Glomerular endothelial cell (primary cell): ENCODE measurements at places on chromosomes 2 and 18. TPM values are rescaled to one million over a fixed set of nuclear protein-coding genes. Genes with fewer than 3 reads are reported as not detected.
A peak's percentile ranks its signal among the peaks of the same experiment; 100 is the strongest.

Gene RUFY4
- not detected in 2 replicates for total RNA-seq

Gene TCF4
- 162 and 344 TPM in 2 replicates for total RNA-seq

Gene GKN1
- not detected in 2 replicates for total RNA-seq

Gene TUBA3E
- not detected in 2 replicates for total RNA-seq

Gene C1GALT1C1L
- total RNA-seq, result 0.47 TPM in 1 of 2 replicates, not detected in the other

Gene SERPINB12
- total RNA-seq, result not detected in 2 replicates

Gene ITPRIPL1
- 2.0 and 3.0 TPM in 2 replicates for total RNA-seq

Gene NTSR2
- not detected in 2 replicates for total RNA-seq

Gene SLC39A6
- 21.0 and 25.3 TPM in 2 replicates for total RNA-seq

Gene RASGRP3
- 90.3 and 117 TPM in 2 replicates for total RNA-seq

Gene NRP2
- 498 and 533 TPM in 2 replicates for total RNA-seq

Gene ZNF396
- total RNA-seq, result 0.23 and 0.53 TPM in 2 replicates

Gene CRYGD
- not detected in 2 replicates for total RNA-seq

DNA sequence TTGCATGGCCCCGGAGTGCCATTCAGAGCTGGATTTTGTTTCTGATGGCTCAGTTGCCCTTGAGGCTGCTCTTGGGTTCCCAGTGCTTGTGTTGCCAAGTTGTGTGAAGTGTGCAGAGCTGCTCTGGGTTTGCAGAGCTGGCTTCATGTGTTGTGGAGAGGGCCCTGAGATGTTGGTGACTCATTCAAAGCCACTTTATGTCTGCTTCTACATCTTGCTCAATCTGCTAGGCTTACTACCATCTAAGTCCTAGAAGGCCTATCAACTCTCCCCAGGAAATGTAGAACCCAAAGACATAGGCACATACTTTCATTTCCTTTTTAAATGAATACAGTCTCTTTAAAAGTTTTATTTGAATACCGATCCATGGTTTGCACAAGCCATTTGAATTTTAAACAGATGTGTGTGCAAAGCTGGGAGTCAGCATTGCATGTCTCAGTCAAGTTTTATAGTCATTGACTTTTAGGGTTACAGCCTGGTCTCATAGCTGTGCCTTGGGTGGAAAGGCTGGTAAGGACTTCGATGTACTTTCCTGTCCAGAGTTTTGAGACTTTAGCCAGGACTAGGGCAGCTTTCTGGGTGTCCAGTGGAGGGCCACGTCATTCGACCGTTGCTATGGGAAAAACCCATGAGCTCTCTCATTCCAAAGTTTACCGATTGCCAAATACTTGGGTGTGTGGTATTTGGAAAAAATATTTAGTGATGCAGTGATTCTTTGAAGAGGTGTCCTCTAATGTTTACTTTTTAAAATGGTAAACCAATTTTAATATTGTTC is 105.0 kb downstream of the LTBP1 start:
- DNase-seq, result no peak

GRCh38 chr2:72108121-72108520 is 39.5 kb downstream of the CYP26B1 start:
- no peak for DNase-seq

DNA sequence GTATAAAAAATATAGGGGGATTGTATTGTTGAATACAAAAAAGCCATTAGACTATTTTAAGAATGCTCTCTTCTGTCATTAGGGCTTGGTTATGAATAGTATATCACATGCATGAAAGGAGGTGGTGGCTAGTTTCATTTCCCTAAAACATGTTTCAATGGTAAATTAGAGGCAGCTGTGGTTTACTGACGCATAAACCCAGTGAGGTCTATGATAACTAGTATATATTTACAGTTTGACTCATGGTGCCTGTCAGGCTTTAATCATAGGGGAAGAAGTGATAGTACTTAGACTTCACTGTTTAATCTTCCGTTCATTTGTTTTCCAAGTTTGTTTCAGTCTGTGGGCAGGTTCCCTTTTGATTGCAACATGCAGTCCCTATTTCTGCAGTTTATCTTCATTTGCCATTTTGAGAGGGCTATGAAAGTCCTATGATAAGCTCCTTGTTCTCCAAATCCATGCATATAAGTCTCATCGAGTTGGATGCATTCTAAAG is 55.1 kb upstream of the MAP4K3 start:
- no peak for DNase-seq

- DNase-seq, result no peak
Measured at GRCh38 chr2:15299904-15300520, 261.1 kb downstream of the NBAS start.

DNA sequence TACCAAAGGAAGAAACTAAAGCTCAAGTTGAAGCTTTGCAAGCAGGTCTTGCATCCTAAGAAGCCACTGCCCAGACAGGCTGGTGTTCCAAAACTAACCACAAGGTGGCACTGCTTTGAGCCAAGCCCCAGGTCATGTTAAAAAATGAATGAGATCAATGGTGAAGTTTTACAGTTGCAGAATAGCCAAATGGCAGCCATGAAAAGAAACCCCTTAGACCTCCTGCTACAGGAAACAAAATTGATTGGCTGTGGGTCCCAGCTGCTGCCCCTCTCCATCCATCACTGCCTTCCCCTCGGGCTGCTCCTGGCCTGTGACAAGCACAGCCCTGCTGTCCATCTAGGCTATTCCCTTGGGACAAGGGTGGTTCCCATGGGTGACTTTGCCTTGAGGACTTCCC is 20.7 kb upstream of the MREG start:
- DNase-seq, result peak; percentile 68

- no peak for DNase-seq
Measured at GRCh38 chr18:63192885-63193349, 126.7 kb downstream of the BCL2 start.

DNA sequence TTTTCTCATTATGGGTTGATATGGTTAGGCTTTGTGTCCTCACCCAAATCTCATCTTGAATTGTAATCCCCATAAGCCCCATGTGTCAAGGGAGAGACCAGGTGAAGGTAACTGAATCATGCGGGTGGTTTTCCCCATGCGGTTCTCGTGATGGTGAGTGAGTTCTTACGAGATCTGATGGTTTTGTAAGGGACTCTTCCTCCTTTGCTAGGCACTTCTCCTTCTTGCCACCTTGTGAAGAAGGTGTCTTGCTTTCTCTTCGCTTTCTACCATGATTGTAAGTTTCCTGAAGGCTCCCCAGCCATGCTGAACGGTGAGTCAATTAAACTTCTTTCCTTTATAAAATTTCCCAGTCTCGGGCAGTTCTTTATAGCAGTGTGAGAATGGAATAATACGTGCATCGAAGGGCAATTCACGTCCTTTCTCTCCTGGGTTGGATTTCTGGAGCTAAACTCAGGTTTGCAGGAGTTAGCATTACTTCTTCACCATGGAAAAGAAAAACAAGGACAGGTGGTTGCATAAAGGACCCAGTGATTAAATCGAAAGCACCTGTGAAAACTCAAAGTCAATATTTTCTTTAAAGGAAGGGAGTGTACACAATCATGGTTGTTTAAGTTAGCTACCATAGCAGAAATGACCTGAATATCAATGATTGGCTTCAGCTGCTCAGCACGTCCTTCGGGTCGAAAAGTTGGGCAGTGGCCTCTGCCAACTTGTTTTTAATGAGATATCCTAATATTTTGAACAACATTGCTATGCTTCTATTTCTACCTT is 54.1 kb downstream of the CDC42EP3 start:
- DNase-seq, result no peak

- no peak for DNase-seq
Measured at GRCh38 chr2:6832596-6833299, 33.0 kb downstream of the CMPK2 start.

DNA sequence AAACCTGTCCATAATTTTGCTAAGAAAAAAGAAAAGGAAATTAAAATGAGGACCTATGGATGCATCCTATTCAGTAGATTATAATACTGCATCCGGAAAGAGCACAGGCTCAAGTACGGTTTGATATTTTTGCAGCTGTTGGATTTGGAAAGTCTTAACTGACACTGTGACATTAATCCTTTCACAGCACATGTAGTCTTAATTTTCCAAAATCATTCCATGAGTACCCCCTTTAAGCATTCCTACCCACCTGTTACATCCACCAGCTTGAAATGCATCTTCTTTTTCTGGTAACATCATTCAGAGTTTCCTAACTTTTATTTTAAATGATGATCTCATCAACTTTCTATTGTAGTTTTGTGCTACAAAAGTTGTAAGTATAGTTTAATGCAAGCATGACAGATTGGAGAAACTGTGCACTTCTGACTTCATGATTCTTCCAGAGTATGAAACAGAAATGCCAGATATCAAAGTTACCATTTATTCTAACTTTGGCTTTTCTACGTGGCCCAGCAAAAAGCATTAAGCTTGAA is 113.5 kb downstream of the ESCO1 start:
- DNase-seq, result no peak

GRCh38 chr2:103183061-103183460 is 421.2 kb downstream of the TMEM182 start:
- no peak for DNase-seq

- no peak for DNase-seq
Measured at GRCh38 chr2:174957050-174957449, 48.1 kb downstream of the CHN1 start.

GRCh38 chr18:10376731-10377130 is 77.7 kb upstream of the APCDD1 start:
- no peak for DNase-seq

DNA sequence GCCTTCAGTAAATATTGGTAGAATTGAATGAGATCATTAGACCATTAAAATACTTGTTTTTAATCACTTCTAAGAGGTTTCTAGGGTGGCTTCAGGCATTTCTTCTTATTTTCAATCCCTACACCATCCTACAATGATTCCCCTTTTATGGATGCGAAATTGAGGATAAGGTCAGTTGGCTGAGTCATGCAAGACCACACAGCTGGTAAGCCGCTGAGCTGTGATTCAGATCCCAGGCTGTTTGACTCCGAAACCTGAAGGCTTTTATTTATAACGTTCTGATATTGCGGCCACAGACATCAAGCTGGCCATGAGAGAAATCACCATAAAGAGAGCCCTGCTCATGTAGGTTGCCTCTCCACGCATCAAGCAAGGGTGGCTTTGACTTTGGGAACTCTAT is 133.4 kb downstream of the VAPA start:
- no peak for DNase-seq

GRCh38 chr2:150335596-150335995 is 151.9 kb downstream of the RND3 start:
- no peak for DNase-seq

DNA sequence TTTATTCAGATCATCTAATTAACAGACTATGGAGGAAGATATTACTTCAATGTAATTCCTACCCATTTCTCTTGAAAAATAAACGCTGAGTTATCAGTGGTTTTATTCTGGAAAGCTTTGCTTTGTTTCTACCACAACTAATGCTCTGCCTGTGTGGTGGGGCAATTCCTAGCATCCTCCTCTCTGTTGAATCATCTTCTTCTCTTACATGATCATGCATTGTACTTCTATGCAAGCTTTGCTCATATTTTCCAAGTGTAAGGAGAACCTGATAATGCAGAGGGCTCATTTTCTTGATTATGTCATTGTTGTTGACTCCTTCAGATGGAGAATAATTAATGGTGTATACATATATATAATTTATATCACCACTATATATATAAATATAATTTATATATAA is 46.7 kb downstream of the CCDC195 start:
- DNase-seq, result no peak

DNA sequence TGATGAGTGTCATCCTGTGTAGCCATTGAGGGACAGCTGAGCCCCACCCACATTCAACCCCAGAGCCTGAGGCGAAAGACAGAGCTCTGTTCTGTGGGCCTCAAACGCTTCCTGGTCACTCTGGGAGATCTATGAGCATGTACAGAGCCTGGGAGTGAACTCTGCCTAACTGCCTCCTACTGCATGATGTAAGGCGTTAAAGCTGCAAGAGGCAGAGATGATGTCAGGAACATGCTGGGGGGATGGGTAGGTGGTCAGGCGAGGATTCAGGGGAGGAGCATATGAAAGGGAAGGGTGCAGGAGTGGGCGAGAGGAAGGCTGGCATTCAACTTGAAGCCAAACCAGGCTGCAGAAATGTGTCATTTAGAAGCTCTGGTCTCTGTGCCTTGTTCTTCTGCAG is 181.0 kb downstream of the TFCP2L1 start:
- no peak for DNase-seq

GRCh38 chr2:220959391-220959802 is 612.7 kb downstream of the EPHA4 start:
- no peak for DNase-seq

- no peak for DNase-seq
Measured at GRCh38 chr2:64988420-64989125, 626 bp upstream of the SLC1A4 start.

DNA sequence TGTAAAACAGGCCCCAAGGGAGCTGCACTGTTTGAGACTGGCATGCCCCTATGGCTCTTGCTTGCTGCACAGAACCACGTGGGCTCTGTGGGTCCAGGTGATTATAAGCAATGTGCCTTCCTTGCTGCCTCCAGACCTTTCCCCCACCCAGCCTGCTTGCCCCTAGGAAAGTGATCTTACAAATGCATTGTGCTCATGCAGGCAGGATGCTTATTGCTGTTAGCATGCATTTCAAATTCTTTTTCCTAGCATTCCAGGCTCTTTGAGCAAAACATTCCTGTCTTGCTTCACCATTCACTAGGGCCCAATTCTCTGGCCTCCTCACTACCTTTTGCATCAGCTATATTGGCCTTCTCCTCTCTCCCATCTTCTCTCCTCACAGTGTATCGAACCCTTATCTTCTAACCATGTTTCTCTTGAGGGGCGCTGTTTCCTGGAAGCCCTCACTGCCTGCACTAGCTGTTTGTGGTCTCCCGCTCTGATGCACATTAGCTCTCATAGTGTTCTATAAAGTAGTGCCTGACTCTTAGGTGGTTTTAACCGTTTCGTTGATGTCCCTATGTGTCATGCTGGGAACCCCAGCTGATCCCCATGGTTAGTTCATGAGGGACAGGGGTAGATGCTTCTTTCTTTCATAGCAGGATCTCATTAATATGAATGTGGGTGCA is 152.9 kb upstream of the EPAS1 start:
- DNase-seq, result no peak

- no peak for DNase-seq
Measured at GRCh38 chr2:42743659-42743990, 20.3 kb downstream of the OXER1 start.

DNA sequence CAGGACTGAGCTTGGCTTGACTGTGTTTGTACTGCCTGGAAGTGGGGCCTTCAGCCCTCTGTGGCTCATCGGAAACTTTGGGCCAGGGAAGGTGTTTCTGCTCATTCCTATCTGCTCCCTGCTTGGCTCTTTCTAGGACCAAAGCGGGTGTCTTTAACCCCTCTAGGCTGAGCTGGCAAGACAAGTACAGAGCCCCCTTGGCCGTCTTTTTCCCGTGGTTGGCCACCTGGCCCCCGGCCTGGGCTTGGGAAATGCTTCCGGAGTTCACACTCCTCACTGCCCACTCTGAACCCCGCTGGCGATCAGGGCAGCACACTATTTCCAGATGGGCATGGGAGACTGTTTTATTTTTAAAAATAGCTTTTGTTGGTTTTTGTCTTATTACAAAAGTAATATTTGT is 243.0 kb downstream of the DYSF start:
- DNase-seq, result no peak

DNA sequence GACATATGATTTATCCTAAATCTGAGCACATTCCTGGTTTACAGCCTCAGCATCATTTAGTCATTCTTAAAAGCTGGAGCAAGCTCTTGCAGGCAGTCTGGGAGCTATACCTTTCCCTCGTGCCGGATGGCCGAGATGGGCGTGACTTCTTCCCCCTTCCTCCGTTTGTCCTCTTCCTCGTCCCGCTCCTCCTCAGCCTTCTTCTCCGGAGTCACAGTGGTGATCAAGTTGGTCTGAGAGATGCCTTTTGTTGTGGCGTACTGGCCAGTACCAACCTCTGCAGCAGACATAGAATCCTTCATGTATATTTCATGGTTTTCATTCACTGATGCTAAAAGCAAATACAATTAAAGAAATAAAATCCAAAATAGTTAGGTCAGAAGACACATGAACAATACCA is 124.1 kb upstream of the ZBTB14 start:
- DNase-seq, result no peak
